ENCODE measurements at places on chromosomes 11 and 22. TPM values are rescaled to one million over a fixed set of nuclear protein-coding genes. Genes with fewer than 3 reads are reported as not detected.

NXPE2 gene
- total RNA-seq = 0.38 TPM

CNIH2 gene
- 0.89 TPM for total RNA-seq

GRCh38 chr11:102564110-102564509 is 33.6 kb upstream of the MMP7 start:
- H3K36me3 ChIP-seq = no peaks in the 10 kb centered on the region
- DNase-seq = no peak
- no peak overlapping the region for H3K4me3 ChIP-seq

DNA sequence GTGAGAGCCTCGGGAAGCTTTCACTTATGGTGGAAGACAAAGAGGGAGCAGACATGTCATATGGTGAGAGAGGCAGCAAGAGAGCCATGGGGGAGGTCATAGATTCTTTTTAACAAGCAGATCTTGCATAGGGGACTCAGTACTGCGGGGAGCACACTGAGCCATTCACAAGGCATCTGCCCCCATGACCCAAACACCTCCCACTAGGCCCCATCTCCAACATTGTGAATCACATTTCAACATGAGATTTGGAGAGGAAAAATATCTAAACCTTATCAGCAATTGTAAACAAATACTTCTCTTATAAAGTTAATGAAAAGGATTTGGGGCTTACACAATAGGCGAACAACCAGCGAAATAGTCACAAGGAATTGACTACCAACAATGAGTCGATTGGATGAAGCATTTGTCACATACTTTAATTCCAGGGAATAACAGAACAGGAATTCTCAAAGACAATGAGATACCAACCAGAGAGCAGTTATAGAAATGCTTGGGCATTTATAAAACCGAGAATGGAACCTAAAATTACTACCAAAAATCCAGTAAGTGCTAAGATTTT is 7.3 kb downstream of the DDI1 start:
- H3K4me3 ChIP-seq = no peak overlapping the region
- H3K27ac ChIP-seq = no peak overlapping the region
- H3K36me3 ChIP-seq = no peaks in the 10 kb centered on the region
